B cell (primary cell): ENCODE measurements at places on chromosomes 12 and 14. TPM values are rescaled to one million over a fixed set of nuclear protein-coding genes. Genes with fewer than 3 reads are reported as not detected.

Gene GLS2
- 5.3 and 7.2 TPM in 2 replicates for total RNA-seq

Gene KRT75
- total RNA-seq: not detected in 2 replicates

Gene RHEBL1
- 3.0 TPM in 2 replicates for total RNA-seq

Gene PTGER2
- total RNA-seq: 0.32 and 0.44 TPM in 2 replicates

Gene CEBPE
- total RNA-seq: 0.37 TPM in 1 of 2 replicates, not detected in the other

Gene AJUBA
- total RNA-seq: 0.83 and 1.6 TPM in 2 replicates

Gene DPPA3
- not detected in 2 replicates for total RNA-seq

GRCh38 chr12:123042833-123043232 is 62.4 kb downstream of the ARL6IP4 start:
- DNase-seq: no peak
- no peak overlapping the region for H3K4me3 ChIP-seq
- peaks cover 2% of the 10 kb centered on the region for H3K36me3 ChIP-seq
- peaks cover 11% of the 10 kb centered on the region for H3K4me1 ChIP-seq

- no peak for DNase-seq
- peaks cover 42% of the 10 kb centered on the region for H3K4me1 ChIP-seq
- H3K4me3 ChIP-seq: no peak overlapping the region
- no peaks in the 10 kb centered on the region for H3K36me3 ChIP-seq
- no peak overlapping the region for H3K27ac ChIP-seq
Measured at GRCh38 chr12:57892232-57892972, 45.9 kb upstream of the CTDSP2 start.

DNA sequence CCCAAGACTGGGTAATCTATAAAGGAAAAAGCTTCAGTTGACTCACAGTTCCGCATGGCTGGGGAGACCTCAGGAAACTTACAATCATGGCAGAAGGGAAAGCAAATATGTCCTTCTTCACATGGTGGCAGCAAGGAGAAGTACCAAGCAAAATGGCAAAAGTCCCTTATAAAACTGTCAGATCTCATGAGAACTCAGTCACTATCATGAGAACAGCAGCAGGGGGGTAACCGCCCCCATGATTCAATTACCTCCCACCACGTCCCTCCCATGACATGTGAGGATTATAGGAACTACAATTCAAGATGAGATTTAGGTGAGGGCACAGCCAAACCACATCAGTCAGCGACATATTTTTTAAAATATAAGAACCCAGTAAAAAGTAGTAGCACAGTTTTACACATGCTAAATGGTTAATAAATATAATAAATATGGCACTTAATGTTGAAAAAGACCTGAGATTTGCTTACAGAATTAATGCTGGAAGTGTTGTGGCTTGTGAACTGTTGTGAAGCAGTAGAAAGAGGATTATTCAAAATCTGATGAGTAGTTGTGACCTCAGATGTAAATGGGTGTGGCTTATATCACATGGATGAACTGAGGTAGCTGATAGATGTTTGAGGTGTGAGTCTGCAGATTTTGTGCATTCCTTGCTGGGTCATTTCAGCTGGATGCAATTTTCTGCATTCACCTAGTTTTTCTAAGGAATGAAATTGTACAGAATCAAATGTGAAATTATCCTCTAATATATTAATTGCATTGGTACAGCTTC is 46.9 kb upstream of the CHPT1 start:
- DNase-seq: no peak
- H3K27me3 ChIP-seq: no peaks in the 10 kb centered on the region
- H3K27ac ChIP-seq: no peak overlapping the region
- no peaks in the 10 kb centered on the region for H3K36me3 ChIP-seq
- no peak overlapping the region for H3K4me3 ChIP-seq

DNA sequence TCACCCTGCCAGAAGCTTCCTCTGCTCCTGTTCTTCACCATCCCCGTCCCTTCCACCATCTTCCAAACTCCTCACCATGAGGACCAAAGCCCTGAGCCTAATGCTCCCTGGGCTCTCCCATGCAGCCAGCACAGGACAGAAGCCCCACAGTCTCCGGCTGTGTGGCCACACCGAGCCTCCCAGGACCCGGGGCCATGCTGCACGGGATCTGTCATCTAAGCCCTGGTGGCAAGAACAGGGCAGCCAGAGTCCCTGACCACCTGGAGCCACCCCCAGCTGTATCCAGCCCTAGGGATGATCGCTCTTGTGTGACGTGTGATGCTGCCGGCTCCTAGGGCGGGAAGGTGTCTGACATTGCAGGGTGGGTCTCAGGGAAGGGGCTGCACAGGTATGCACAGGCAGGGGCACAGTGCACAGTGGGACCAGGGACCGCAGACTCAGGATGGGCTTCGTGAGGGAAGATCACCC is 8.1 kb downstream of the TMEM179 start:
- H3K36me3 ChIP-seq: no peaks in the 10 kb centered on the region
- no peak for DNase-seq
- H3K4me3 ChIP-seq: no peak overlapping the region
- H3K4me1 ChIP-seq: no peaks in the 10 kb centered on the region

- no peaks in the 10 kb centered on the region for H3K27me3 ChIP-seq
- H3K4me1 ChIP-seq: no peaks in the 10 kb centered on the region
- H3K36me3 ChIP-seq: no peaks in the 10 kb centered on the region
- no peak overlapping the region for H3K27ac ChIP-seq
- DNase-seq: no peak
Measured at GRCh38 chr12:116490471-116490870, 68.7 kb upstream of the MAP1LC3B2 start.

DNA sequence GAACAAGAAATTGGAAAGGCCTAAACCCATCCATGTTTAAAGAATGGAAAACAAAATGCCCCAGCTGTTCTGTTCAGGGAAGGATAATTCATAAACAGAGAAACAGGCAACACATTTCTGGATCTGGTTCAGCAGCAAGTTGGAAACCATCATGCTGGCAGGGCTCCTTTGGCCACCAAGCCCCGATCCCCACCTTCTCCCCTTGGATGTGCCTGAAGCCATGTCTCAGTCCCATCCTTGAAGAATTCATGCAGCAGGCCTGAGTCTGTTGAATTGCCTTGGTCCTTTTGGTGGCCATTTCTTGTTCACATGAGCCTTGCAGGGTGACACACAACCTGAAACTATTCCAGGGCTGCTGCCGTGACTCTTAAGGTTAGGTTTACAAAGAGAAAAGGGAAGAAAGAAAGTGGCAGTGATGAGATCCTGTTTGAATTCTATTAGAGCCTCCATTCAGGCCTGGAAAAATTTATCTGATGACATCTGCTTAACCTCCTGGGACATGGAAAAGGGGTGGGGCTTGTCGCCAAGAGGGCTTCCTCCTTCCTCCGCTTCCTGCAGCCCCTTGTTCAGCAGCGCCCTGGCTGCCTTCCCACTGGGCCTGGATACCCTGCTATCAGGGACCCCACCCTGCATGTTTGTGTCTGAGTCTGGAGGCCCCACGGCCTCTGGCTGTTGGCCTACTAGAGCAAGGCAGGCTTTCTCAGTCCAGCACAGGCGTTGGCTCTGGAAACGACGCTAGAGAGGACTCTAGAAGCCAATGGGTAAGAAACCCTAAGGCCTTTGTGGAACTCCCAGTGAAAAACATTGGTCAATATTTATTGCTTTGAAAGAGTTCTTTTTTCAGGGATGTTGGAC is 341.9 kb downstream of the C12orf75 start:
- H3K4me3 ChIP-seq: no peak overlapping the region
- DNase-seq: no peak
- H3K4me1 ChIP-seq: no peaks in the 10 kb centered on the region
- H3K27ac ChIP-seq: no peak overlapping the region

DNA sequence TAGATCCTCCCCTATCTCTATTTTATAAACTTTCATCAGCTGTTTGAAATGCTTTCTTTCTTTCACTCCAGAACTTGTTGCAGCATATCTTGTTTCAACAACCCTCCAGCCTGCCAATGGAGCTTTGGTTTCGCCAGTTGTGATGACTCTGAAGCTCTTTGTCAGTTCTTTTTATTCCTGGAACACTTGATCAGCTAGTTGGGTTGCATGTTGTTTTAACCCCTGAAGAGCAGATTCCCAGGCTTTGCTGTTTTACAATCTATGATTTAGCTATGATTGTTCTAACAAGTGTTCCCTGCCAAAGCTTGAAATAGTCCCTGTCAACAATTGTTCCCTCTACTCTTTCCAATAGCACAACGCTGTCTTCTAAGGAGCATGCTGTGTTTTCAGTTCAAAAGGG is 50.6 kb upstream of the FUT8 start:
- no peak overlapping the region for H3K4me3 ChIP-seq
- H3K4me1 ChIP-seq: peaks cover 35% of the 10 kb centered on the region
- H3K36me3 ChIP-seq: no peaks in the 10 kb centered on the region
- no peaks in the 10 kb centered on the region for H3K27me3 ChIP-seq

DNA sequence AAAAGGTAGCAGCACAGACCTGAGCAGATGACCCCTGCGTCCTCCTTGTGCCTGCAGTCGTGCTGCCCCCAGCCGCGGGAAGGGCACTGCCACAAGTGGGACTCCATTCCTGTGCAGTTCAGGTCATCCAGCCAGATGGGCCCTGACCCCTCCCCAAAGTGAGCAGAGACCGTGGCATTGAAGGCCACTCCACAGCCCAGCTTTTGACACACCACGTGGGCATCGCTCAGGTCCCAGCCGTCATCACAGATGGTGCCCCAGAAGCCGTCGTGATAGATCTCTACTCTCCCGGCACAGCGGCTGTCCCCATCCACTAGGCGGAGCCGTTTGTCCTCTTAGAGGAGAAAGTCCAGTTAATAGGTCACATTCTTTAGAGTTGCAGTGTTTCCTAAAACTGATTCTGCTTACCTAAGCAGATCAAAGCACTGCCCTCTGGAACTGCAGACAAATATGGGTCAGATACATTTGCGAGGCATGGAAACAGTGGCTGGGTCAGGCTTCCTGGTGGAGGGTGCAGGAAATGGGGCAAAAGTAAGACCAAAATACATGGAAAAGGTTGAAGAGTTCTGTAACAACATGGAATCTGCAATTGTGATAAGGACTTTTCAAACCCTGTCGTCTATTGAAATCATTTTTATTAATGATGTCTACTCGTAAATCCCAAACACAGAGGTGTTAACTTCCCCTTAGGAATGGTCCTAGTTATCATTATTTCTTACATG is 69.4 kb downstream of the CD163L1 start:
- H3K4me3 ChIP-seq: no peak overlapping the region
- H3K27ac ChIP-seq: no peak overlapping the region
- no peaks in the 10 kb centered on the region for H3K36me3 ChIP-seq
- H3K4me1 ChIP-seq: no peaks in the 10 kb centered on the region

DNA sequence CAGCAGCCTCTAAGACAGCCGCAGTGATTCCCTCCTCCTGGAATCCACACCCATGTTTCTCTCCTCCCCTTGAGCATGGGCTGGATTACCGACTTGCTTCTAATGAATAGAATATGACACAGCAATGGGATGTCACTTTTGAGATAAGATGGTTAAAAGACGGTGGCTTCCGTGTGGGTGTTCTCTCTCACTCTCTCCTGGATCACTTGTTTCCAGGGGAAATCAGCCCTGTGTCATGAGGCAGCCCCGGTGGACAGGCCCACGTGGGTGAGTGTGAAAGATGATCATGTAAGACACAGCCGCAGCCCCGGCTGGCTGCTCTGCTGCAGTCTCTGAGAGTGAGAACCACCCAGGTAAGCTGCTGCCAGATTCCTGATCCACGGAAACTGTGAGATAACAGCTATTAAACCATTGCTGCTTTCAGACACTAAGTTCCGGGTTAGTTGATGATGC is 10.7 kb downstream of the MOAP1 start:
- no peaks in the 10 kb centered on the region for H3K27me3 ChIP-seq
- no peak for DNase-seq
- H3K4me1 ChIP-seq: no peaks in the 10 kb centered on the region

- peak; percentile 74 for DNase-seq
- peak overlapping the region; percentile 28 for H3K27ac ChIP-seq
- no peaks in the 10 kb centered on the region for H3K36me3 ChIP-seq
- H3K27me3 ChIP-seq: no peaks in the 10 kb centered on the region
Measured at GRCh38 chr12:6620137-6620884, 13.1 kb upstream of the CHD4 start.

GRCh38 chr14:72026536-72026935 is 94.3 kb downstream of the RGS6 start:
- no peak overlapping the region for H3K27ac ChIP-seq
- no peaks in the 10 kb centered on the region for H3K27me3 ChIP-seq
- no peak for DNase-seq
- H3K4me1 ChIP-seq: no peaks in the 10 kb centered on the region
- H3K4me3 ChIP-seq: no peak overlapping the region

DNA sequence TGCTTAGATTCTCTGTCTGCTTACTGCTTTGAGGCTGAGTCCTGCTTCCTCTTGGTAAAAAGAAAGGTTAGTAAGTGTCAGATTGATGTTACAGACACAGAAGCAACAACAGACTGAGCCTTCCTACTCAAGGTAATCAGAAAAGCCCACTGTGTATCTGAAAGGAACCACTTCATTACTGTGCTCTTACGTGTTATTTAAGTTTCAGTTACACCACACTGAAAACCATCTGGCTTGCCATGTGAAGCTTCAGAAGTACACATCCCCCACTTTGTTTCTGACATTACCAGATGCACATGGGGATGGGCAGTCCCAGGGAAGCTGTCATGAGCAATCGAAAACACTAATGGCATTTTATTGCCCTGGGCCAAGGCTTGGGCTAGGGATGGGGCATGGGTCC is 1290.1 kb downstream of the AACS start:
- H3K27me3 ChIP-seq: no peaks in the 10 kb centered on the region
- H3K4me1 ChIP-seq: no peaks in the 10 kb centered on the region
- H3K36me3 ChIP-seq: no peaks in the 10 kb centered on the region
- no peak for DNase-seq

DNA sequence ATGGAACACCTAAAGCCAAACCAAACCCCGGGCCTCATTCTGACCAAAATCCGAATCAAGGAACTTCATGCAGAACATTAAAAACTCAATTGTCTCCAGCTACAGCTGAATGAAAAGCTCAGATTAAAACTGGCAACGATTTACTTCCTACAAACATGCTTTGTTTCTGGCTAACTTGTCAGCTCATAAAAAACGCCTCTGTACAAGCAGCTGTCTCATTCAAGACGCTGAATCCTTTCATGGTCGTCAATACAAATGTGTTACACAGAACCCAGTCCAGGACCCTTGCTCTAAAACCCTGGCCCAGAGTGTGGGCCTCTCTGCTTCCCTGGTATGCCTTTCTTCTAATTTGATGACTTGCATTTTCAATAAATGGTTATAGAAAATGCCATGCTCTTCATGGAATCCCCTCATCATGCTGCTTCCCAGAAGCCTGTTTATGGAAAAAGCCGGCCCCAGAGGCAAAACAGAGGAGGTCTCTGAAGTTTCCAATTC is 183.1 kb downstream of the PHLDA1 start:
- H3K36me3 ChIP-seq: no peaks in the 10 kb centered on the region
- no peaks in the 10 kb centered on the region for H3K4me1 ChIP-seq
- no peaks in the 10 kb centered on the region for H3K27me3 ChIP-seq
- no peak overlapping the region for H3K4me3 ChIP-seq
